Stimulated activated CD8-positive, alpha-beta memory T cell treated with anti-CD3 and anti-CD28 coated beads, Interleukin-7, amount 100 ng/mL, for 4 hours (primary cell): ENCODE measurements at places on chromosomes 7 and 10.

DNA sequence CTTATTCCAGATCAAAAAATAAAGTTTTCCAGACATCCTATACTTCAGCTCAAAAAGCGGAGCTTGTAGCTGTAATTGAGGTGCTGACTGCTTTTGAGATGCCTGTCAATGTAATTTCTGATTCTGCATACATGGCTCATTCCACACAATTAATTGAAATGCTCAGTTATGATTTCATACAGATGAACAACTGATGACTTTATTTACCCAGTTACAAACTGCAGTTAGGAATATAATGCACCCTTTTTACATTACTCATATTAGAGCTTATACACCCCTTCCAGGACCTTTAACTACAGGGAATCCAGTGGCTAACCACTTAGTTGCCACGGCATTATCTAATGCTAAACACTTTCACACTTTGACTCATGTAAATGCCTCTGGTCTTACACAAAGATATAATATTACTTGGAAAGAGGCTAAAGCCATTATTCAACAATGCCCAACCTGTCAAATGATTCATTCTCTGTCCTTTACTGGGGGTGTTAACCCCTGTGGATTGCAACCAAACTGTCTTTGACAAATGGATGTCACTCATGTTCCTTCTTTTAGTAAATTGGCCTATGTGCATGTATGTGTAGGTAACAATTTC lies 147.3 kb downstream of the ZNF33B start:
- no peak for DNase-seq

- no peak for DNase-seq
Measured at GRCh38 chr10:30007406-30007805, 52.0 kb downstream of the JCAD start.

DNA sequence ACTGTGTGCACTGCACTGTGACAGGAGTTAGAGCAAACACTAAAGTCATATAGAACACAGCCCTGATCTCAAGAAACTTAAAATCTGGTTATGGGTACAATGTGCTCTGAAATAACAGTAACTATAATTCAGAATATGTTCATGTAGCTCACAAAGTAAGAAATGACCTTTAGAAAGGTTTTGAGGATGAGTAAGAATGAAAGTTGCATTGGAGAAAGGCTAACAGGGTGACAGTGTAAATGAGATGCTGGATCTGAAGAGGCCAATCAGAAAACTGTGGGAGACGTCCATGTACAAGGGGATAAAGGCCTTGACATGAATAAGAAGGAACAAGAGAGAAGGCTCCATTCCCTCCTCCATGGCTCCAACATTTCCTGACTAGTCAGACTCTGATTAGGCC lies 124.7 kb downstream of the GRM3 start:
- DNase-seq, result no peak

DNA sequence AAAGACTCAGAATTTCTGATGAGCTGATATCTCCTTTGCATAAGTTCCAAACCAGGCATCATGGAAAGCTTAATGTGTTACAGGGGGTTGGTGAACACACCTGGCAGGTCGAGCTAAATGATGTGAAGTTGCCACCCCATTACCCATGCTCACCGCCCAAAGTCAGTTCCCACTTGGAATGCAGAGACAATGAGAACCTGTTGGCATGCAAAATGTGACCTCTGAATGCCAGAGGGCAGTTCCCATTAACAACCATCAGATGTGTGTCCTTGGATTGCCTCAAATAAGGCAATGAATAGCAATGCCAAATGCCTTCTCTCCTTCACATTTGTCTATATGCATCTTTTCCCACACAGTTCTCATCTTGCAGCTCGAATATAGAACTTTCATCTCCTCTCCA lies 190.7 kb downstream of the CDCA7L start:
- DNase-seq, result no peak

- DNase-seq, result no peak
Measured at GRCh38 chr7:142188154-142188553, 69.7 kb downstream of the PRSS58 start.

GRCh38 chr7:66303454-66304155 lies 98.5 kb downstream of the TPST1 start:
- no peak for DNase-seq

DNA sequence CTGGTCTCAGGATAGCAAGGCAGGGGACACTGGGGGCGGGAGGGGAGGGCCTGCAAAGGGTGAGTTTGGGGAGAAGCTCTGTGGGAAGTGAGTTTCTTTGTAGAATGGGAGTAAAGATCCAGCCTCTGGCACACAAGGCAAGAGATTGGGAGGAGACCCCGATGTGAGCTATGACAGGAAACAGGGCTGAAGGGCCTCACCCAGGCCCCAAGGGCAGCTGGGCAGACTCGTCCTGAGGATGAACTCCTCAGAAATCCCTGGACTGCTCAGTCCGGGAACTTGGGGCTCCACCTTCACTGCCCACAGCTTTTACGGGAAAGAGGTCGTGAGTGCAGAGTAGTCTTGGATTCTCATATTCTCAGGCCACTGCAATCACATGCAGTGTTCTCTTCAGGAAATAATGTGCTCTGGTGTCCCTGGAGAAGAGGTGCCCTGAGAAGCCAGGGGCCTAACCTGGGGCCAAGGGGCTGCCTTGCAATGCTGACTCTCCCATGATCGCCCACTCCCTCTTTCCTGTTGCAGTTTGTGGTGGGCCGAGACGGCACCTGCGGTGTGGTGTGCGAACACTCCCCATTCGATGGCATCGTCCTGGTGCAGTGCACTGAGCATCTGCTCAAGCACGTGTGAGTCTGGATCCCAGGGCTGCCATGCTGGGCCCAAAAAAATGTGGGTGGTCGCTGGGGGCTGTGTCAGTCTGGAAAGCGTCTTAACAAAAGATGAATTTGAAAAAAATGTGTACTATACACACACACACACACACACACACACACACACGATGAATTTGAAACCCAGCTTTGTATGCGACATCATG lies 31.3 kb upstream of the C10orf53 start:
- no peak for DNase-seq

- DNase-seq, result no peak
Measured at GRCh38 chr7:69823151-69823744, 225.0 kb downstream of the AUTS2 start.

GRCh38 chr10:118243907-118244306 lies 98.2 kb downstream of the FAM204A start:
- no peak for DNase-seq

- DNase-seq, result no peak
Measured at GRCh38 chr10:19620811-19621210, 195.4 kb upstream of the PLXDC2 start.

DNA sequence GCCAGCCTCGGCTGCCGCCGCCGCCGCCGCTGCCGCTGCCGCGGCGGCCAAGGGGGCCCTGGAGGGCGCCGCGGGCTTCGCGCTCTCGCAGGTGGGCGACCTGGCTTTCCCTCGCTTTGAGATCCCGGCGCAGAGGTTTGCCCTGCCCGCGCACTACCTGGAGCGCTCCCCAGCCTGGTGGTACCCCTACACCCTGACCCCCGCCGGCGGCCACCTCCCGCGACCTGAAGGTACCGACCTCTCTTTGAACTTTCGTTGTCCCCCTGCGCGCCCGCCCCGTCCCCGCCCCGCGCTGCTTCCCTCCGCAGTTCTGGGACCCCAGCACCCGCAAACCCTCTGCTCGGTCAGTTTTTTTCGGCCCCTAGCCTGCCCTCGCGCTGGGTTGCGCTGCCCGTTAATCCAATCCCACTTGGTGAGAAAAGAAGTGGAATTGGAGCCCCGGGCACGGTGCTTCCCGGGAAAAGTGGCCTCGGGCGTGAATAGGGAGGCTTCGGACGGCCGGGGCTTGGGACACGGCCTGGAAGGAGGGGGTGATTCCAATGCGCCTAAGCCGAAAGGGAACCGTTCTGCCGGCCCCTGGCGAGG lies 543 bp downstream of the HMX3 start:
- no peak for DNase-seq

GRCh38 chr7:4960363-4960762 lies 1.4 kb upstream of the MMD2 start:
- no peak for DNase-seq

DNA sequence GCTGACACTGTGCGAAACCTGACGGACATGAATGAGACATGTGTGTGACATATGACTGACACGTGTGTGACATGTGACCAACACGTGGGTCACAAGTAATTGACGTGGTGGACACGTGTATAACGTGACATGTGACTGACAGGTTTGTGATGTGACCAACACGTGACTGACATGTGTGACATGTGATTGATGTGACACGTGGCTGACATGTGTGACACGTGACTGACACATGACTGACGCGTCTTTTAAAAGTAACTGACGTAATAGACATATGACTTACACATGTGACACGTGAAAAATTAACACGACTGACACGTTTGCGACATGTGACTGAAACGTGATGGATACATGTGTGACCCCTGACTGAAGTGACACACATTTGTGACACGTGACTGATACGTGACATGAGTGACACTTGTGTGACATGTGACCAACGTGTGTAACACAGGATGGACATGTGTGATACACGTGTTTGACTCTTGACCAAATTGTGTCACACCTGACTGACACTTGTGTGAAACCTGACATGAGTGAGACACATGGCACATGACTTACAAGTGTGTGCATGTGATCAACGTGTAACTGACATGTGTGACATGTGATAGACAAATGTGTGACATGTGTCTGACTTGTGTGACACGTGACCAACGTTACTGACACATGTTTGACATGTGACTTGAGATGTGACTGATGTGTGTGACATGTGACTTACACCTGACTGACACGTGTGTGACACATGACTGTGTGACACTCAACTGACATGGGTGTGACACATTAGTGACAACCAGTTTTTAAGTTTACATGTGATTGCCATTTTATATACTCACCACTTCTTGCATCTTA lies 56.9 kb downstream of the ZNF92 start:
- DNase-seq, result no peak

- DNase-seq, result no peak
Measured at GRCh38 chr7:72015136-72015535, 397.0 kb downstream of the CALN1 start.

DNA sequence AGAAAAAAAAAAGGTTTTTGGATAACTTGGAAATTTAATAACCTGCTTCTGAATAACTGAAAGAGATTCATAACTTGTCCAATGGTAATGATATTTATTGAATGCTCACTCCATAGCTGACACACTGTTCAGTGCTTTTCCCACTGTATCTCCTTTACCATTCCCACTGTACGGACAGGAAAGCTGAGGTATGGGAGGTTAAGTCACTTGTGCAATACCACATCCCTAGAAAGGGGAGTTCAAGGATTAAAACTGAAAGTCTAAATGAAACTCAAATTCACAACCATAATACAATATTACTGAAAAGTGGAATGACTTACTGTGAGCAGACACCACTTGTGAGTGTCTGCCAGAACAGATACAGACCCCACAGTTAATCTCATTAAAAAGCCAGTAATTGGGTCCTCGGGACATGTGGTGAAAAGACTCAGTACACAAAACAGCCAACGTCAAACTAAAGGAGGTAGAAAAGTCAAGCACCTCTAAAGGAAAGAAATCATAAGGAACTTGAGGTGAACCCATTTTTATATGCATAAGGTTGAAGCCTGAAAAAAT lies 13.8 kb upstream of the RHOBTB1 start:
- no peak for DNase-seq

DNA sequence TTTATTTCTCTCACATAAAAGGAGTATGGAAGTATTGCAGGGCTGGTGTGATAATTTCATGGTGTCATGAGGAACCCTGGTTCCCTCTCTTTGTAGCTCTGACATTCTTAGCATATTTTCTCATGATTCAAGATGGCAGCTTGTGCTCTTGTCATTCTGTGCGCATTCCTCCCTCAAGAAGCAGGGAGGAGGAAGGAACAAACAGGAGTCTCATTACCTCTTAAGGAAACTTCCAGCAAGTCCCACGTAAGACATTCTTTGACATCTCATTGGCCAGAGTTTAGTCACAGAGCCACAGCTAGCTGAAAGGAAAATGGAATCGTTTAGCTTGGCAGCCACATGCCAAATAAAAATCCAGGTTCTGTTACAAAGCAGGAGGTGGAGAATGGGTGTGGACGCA lies 546.8 kb downstream of the LRMDA start:
- DNase-seq, result no peak

GRCh38 chr7:33421429-33421828 lies 292.1 kb downstream of the BBS9 start:
- DNase-seq, result no peak

- DNase-seq, result no peak
Measured at GRCh38 chr10:23190872-23191763, 994 bp upstream of the PTF1A start.

DNA sequence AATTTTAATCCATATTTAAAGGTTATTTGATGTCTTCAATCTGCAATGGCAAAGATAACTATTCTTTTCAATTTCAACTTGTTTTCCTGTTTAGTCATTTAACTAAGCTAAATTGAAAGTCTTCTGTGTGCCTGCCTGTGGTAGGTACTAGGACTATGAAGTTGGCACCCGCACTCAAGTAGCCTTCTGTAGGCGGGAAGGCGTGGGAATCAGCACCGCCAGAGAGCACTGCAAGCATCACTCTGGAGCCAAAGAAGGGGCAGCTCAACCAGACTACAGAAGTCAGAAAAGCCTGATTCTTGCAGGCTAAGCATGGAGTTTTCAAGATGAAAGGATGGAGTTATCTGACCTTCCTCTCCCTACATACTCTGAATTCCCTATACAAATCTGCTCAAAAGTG lies 269.0 kb upstream of the PHF14 start:
- DNase-seq, result no peak
